ENCODE measurements at places on chromosomes 2 and 18.

- DNase-seq, result no peak
Measured at GRCh38 chr2:70985956-70986355, 7.5 kb downstream of the ANKRD53 start.

GRCh38 chr2:26189123-26189522 is 16.2 kb downstream of the GAREM2 start:
- DNase-seq, result no peak

- DNase-seq, result no peak
Measured at GRCh38 chr2:35454966-35455638, 900.5 kb upstream of the CRIM1 start.

- DNase-seq, result no peak
Measured at GRCh38 chr2:239904496-239904895, 120.6 kb downstream of the NDUFA10 start.

DNA sequence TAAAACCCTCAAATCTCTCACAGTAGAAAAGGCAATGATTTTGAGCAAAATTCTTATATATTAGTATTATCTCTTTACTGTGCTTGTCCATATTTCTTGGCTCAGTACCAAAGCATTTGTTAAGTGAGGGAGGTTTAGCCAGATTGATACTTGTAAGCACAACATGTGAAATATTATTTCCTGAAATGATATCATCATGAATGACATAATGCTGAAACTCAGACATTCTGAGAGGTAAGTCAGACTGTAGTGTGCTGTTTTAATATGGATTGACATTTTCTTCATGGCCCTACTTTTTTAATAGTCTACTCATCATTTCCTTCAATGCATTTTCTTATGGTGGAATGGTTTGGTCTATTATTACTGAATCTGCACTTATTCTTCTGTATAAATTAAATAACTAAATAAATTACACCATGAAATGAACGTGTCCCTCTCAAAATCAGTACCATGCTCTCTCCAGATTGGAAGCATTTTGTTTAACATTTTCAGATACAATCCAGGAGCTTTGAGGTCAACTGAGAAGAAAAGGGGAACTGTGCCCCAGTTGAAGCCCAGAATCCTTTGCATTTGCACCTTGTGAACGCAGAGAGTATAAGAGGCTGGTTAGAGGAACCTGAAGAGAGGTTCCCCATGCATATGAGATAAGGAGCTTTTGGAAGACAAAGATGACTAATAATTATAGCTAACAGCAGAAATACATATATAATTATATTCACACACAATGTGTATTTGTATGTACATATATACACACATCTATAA is 50.1 kb upstream of the CRACDL start:
- no peak for DNase-seq

DNA sequence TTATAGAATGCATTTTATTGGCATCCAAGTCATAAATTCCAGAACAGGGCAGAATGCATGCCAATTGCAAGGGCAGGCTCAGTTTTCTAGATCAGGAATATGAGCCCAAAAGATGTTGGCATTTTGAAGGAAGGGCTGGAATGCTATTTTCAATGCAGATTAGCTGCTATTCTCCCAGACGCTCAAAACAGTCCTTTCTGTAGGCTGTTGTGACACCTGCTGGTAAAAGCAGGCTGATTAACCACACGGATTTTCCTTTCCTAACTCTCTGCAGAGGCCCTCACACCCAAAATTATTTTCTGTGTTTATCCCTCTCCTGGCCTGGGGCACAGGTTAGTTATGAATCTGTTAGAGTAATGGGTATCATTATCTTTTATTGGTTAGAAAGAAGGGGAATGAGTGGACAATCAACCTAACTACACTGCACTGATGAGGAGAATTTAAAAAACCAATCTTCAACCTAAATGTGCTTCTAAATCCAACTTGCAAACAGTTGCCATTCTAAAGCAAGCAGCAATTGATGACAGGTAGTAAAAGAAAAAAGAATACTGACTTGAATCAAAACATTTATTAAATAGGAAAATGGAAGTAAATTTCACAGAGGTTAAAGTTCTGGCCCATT is 94.0 kb downstream of the PLA2R1 start:
- DNase-seq, result peak; percentile 62

DNA sequence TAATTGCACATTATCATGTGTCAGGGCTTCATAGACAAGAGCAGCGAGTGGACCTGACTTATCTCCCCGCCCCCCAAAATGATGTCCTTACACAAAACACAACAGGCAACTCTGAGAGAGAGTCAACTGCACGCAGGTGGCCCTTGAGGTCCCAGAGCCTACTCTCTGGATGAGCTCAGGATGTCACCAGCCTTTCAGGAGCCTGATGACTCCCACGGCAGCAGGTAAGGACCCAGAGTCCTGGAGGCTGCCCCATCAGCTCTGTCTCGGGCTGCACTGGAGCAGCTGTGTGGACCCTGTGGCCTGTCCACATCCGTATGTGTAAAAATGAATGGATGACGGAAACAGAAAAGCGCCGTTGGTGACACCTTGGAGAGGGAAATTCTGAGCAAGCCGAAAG is 130.9 kb downstream of the HDAC4 start:
- DNase-seq, result no peak

- no peak for DNase-seq
Measured at GRCh38 chr2:119439574-119440500, 8.2 kb downstream of the TMEM37 start.

- DNase-seq, result no peak
Measured at GRCh38 chr2:31331156-31331555, 83.4 kb downstream of the XDH start.

- DNase-seq, result no peak
Measured at GRCh38 chr18:75586130-75586889, 158.8 kb upstream of the SMIM21 start.

DNA sequence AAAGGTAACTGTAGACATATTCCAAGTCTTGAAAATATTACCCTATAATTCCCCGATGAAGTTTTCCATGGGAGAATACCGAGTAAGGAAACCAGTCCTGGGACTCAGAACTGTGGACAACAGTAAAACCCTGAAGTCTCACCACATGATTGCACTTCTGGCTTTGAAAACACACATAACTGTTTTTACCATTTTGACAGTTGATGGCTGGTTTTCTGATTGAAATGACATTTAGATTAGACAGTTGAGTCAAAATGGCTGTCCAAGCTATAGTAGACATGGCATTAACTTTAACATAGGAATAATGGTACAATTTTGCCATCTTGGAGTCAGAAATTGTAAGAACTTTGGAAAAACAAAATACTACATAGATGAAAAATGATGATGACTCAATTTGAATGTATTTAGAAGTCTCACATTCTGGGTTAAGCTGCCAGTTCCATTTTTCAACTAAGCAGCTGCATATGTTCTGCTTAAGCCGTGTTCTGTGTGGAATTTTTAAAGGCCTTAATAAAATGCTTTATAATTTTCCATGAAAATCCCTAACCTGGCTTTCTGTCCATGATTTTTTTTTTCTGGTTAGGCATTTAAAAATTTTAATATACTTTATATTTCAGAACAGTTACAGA is 38.3 kb upstream of the WIPF1 start:
- no peak for DNase-seq

DNA sequence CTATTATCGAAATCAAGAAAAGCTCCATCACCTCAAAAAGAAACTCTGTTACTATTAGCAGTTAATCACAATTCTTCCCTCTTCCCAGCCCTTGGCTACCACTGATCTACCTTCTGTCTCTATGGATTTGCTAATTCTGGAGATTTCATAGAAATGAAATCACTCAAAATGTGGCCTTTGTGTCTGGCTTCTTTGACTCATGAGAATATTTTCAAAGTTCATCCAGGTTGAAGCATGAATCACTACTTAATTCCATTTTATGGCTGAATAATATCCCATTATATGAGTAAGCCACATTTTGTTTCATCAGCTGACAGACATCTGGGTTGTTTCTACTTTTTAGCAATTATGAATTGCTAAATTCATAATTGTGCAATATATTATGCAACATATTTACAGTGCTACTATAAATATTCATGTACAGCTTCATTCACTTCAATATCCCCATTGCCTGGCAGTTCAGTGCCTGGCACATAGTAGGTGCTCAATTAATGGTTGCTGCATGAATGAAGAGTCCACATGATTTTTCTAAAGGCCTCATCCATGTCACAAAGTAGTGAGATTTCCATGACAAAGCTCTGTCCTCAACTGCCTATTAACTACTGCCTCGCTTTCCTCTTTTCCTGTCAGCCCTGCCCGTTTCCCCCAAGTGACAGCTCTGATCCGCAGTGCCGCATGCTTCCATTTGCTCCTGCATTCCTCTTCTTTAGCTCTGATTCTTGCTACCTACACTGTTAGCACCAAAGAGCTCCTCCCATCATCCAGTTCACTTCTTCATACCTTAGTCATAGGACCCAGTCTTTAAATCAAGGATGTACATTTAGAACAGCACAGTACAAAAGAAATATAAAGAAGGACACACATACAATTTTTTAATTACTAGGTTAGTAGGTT is 32.8 kb downstream of the CCDC93 start:
- no peak for DNase-seq

DNA sequence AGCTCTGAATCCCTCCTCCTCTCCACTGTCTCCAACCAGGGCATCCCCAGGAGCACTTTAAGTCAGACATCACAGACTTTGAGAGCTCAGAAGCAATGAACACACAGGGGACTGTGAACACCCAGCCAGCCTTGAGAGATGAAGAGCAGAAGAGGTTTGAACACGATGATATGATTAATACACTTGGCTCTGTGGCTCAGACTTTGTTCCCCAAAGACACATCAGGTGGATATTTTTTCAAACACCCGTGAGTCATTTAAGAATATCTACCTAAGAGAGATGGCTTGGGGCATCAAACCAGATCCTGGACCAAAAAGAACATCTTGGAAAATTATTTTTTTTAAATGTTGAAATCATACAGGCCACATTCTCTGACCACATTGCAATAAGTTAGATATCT is 134.9 kb upstream of the OTOS start:
- no peak for DNase-seq

- no peak for DNase-seq
Measured at GRCh38 chr2:218860950-218861381, 1.4 kb downstream of the WNT6 start.

DNA sequence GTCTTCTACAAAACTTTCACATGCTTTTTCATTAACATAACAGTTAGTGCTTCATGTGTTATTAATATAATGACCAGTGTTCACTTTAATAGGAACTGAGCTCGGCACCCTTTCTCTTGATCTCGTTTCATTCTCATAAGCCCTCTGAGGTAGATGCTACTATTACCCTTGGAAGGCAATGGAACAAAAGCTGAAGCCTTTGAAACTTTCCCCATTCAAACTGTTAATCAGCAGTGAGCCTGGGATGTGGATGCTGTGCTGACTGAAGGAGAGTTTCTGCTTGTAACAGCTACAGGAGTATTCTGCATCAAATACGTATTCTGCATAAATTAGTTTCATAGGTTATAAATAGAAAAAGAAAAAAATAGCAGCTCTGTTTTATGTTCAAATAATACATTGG is 904.0 kb upstream of the CDH2 start:
- DNase-seq, result no peak

DNA sequence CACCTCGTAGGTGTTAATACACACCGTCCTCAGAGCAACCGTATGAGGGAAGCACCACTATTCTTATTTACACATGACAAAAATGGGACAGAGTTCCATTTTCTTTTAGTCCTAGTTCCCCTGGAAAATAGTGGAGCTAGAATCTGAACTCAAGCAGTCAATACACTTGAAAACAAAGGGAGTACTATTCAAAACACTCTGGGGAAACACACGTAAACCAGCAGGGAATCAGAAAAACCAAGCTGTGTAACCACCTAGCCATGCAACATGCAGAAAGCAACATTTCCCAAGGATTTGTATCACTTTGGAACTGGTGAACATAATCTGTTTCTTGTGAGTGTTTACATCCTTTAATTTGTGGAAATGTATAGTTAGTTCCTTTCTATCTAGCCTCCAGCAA is 208.2 kb downstream of the UBE2E3 start:
- DNase-seq, result no peak

- no peak for DNase-seq
Measured at GRCh38 chr2:219247678-219248642, 2.7 kb downstream of the STK16 start.

DNA sequence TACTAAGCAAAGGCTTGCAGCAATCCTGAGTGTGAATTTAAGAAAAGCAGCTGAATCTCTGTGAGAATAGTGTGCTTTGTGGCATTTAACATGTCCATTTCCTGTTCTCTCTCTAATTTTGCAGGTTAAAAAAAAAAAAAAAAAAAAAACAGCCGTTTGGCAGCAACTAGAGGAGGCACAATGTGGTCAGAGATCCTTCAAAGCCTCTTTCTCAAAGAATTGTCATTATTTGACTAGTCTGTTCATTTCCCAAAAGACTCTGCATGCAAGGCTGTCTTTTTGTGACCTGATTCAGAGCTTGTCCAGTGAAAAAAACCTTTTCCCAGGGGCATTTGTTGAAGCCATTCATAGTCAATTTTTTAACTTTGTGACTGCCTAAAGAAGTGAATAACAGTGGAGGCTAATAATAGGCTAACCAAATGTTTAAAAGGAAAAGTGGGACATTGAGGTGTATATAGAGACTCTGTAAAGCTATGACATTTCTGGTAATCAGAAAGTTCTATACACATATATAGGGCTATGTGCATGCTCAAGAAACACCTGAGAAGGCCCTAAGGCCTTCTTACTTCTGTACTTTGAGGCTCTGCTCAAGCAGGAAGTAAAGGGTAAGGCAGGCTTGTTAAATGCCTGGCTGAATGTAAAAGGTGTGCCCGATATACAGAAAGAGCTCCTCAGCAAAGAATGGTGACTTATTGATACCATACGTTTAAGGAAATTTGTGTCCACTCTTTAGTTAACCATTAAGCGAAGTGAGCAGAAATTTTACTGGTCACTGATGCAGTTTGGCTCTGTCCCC is 289.6 kb upstream of the RAB6C start:
- no peak for DNase-seq

- DNase-seq, result peak; percentile 1
Measured at GRCh38 chr2:84959566-84960506, 11.1 kb upstream of the KCMF1 start.

- no peak for DNase-seq
Measured at GRCh38 chr2:47719099-47719498, 63.8 kb upstream of the MSH6 start.

- no peak for DNase-seq
Measured at GRCh38 chr2:121777699-121778058, 22.2 kb downstream of the TSN start.

DNA sequence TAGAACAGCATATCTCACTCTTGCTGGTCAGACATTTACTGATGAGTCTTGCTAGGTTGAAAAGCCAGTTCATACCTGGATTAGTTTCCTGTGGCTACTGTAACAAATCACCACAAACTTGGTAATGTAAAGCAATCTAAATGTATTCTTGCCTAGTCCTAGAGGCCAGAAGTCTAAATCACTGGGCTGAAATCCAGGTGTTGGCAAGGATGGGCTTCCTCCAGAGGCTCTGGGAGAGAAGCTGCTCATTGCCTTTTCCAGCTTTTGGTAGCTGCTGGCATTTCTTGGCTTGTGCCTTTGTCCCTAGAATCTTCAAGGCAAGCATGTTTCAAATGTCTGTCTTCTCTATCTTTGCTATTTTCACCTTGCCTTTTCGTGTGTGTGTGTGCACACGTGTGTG is 62.3 kb upstream of the MAP4K3 start:
- no peak for DNase-seq

GRCh38 chr18:22018366-22018765 is 151.0 kb upstream of the GATA6 start:
- no peak for DNase-seq

Measured in NCI-H1105 (cell line).